ENCODE measurements at places on chromosomes 5 and 9.

DNA sequence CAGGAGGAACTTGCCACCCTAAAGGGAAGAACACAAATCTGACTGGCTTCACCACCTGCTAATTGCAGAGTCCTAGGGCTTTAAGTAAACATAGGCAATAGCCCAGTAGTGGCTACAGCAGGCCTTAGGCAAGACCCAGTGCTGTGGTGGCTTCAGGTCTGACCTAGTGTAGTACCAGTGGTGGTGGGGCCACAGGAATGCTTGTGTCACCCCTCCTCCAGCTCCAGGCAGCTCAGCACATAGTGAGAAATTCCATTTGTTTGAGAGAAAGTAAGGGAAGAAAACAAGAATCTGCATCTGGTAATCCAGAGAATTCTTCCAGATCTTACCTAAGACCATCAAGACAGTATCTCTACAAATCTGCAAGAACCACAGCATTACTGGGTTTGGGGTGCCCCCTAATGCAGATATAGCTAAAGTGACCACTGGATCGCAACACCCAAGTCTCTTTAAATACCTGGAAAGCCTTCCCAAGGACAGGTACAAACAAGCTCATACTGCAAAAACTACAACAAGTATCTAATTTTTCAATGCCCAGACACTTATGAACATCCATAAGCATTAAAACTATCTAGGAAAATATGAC, 102.6 kb upstream of the TRPM3 start:
- no peak for DNase-seq

GRCh38 chr9:136117291-136117915, 1.3 kb downstream of the TMEM250 start:
- no peak for DNase-seq

GRCh38 chr9:122186301-122186700, 26.6 kb downstream of the MORN5 start:
- no peak for DNase-seq

- DNase-seq, result no peak
These were observed 83.2 kb upstream of the ADRA1B start for GRCh38 chr5:159833088-159833487.

DNA sequence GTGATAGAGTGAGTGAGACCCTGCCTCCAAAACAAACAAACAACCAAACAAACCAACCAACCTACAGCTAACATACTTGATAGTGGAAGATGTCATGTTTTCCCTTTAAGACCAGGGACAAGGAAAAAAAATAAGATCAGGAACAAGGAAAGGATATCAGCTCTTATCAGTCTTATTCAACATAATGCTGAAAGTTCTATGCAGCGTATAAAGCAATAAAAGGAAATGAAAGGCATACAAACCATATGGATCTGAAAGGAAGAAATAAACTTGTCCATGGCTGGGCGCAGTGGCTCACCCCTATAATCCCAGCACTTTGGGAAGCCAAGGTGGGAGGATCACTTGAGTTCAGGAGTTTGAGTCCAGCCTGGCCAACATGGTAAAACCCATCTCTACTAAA, 23.5 kb upstream of the SPIN1 start:
- DNase-seq, result no peak

GRCh38 chr5:68257210-68257609, 41.7 kb downstream of the PIK3R1 start:
- DNase-seq, result no peak

GRCh38 chr5:38675443-38675842, 119.0 kb upstream of the LIFR start:
- no peak for DNase-seq

GRCh38 chr9:109316207-109316640, 4.6 kb downstream of the EPB41L4B start:
- DNase-seq, result no peak

DNA sequence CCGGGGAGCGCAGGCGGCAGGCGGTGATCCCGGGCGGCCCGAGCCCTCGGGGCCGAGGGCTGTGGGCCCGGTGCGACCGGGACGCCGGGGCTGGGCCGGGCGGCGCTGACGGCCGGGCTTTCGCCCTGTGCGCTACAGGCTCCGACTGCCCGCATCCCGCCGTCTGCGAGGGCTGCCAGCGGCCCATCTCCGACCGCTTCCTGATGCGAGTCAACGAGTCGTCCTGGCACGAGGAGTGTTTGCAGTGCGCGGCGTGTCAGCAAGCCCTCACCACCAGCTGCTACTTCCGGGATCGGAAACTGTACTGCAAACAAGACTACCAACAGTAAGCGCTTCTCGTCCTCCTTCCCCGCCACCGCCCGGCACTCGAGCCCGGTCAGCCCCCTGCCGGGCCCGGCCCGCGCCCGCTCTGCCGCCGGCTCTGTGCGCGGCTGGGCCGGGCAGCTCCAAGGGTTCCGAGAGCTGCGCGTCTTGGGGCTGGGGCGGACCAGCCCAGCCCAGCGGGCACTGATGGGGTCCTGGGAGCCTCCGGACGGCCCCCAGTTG, 1.6 kb downstream of the LMX1B start:
- no peak for DNase-seq

DNA sequence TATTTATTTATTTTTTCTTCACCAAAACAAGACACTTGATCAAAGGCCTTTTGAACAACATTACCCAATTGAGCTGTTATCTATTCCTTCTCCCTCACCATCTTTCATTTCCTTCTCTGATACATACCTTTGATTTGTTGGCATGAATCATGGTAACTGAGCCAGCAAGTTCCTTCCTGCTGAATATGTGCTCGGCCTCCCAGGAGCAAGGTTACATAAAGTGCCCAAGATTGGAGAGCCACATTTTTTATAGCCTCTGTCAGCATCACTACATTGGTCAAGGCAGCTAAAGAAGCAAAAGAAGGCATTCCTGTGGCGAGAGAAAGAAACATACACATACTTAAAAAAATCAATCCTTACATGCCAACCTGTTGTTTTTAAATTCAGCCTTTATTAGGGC, 369.6 kb downstream of the CYLC2 start:
- DNase-seq, result no peak

GRCh38 chr5:119070578-119070827, 384 bp upstream of the DMXL1 start:
- DNase-seq, result no peak

GRCh38 chr5:38339446-38339845, 81.1 kb downstream of the EGFLAM start:
- DNase-seq, result no peak

DNA sequence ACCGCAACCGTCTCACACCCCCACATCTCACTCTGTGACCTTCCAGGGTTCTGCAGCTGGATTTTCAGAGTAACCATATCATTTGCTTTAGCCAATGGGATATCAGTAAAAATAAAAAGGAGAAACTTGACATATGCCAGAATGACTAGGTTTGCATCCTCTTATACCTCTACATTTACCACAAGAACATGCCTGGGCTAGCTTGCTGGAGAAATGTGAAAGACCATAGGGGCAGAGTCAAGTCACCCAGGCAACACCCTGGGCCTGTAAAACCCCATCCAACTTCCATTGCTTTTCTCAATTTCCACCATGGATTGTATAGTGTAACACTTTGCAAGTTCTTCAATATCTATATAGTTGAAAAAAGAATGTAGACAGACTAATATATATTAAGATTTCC, 731.1 kb downstream of the PTPRD start:
- DNase-seq, result no peak

DNA sequence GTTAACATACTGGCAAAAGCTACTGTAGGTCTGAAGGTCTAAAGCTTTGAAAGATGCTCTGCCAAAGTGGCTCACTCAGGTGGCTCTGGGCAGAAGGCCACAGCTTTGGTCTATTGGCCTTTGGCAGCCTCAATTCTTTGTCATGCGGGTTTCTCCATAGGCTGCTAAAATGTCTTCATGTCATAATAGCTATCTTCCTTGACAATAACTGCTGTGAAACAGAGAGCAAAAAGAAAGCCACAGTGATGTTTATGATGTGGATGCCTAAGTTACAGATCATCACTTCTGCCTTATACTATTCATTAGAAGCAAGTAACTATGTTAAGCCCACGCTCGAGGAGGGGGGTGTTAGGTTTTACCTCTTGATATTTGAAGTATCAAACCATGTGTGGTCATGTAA, 906.1 kb upstream of the CDH9 start:
- DNase-seq, result no peak

DNA sequence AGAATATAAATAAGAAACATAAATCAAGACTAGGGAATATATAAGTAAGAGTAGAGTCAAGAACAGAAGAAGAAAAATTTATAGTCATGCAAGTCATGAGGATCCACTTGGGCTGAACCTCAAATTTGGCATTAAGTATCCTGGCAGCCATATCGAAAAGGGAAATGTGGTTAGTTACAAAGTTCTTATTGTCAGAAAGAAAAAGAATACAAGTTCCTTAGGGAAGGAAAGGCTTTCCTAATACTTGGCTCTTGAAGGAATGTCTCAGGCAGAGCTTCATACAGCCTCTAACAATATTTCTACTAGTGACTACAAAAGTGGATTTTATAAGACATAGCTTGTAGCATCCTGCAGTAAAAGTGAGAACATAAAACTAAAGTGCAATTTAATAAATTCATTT, 45.4 kb downstream of the TMEM252 start:
- no peak for DNase-seq
